Naive thymus-derived CD8-positive, alpha-beta T cell (primary cell): ENCODE measurements at places on chromosomes 12 and 14.

DNA sequence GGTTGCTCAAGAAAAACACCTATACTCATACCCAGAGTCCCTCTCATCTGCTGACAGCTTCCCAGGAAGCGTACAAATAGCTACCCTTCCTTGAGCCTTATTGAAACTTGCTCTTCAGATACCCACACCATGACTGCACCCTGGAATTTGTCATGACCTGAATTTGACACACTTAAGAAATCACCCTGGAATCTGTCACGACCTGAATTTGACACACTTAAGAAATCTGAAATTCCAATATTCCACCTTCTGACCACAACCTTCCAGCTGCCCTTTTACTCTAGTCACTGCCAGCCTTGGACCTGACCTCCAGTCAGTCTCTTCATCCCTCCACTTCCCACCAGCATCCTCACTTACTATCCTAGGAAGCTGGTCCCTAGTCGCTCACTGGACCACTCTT is 1.1 kb upstream of the HAL start:
- no peak for DNase-seq

GRCh38 chr12:94674835-94675234 is 24.5 kb upstream of the TMCC3 start:
- DNase-seq: no peak

DNA sequence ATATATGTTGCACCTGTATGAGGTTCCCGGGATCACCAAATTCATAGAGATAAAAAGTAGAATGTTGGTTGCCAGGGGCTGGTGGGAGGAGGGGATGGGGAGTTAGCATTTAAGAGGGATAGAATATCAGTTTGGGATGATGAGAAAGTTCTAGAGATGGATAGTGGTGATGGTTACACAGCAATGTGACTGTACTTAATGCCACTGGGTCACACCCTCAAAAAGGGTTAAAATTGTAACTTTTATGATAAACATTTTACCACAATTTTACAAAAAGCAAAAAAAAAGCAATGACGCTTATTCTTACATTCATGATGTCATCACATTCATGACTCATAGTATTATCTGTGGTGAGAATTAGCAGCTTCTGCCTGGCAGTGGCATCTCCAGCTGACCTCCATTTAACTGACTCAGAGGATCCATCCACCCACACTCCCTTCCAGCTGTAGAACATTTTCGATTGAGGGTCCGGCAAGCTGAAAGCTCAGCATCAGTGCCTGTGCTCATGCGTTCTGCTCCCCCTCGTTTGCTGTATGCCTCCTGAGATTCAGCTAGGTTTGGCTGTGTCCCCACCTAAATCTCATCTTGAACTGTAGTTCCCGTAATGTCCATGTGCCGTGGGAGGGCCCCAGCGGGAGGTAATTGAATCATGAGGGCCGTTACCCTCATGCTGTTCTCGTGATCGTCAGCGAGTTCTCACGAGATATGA is 64.8 kb upstream of the TMEM260 start:
- no peak for DNase-seq

DNA sequence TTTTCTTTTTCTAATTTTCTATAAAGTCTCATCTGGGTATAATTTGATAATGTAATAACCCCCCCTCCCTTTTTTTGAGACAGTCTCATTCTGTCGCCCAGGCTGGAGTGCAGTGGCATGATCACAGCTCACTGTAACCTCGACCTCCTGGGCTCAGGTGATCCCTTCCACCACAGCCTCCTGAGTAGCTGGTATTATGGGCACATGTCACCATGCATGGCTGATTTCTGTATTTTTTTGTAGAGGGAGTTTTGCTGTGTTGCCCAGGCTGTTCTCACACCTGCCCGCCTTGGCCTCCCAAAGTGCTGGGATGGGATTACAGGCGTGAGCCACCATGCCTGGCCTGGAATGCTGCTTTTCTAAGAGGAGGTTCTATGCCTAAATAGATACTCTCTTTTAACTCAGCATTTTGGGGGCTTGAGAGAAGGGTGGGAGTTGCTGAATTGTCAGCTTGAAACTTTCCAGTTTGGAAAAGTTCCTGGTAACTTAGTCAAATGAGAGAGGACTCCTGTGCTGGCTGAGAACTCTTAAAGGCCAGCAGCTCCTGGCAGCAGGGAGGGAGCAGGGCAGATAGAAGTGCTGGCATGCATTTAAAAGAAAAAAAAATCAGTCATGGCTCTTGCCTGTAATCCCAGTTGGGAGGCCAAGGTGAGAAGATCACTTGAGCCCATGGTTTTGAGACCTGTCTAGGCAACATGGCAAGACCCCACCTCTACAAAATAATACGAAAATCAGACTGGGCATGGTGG is 13.0 kb downstream of the NUDT4 start:
- DNase-seq: no peak

GRCh38 chr12:25585662-25586061 is 32.6 kb upstream of the LMNTD1 start:
- no peak for DNase-seq

DNA sequence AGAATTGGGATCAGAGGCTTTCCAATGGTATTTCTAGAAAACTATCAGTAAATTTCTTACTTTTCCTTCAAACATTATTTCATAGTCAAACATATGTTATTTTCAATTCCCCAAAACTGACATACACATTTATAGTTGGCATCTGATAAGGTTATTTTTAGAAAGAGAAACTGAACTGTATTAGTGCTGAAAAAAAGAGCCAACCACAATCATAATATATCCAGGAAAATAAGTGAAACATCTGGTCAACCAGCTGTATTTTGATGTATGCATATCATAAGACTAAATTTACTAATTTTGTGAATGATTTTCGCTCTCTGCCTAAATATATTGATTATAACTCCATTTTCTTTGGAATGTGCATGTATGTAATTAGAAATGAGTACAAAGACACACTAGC is 554.2 kb downstream of the FLRT2 start:
- DNase-seq: no peak

GRCh38 chr12:68106160-68106559 is 53.4 kb downstream of the IFNG start:
- no peak for DNase-seq

DNA sequence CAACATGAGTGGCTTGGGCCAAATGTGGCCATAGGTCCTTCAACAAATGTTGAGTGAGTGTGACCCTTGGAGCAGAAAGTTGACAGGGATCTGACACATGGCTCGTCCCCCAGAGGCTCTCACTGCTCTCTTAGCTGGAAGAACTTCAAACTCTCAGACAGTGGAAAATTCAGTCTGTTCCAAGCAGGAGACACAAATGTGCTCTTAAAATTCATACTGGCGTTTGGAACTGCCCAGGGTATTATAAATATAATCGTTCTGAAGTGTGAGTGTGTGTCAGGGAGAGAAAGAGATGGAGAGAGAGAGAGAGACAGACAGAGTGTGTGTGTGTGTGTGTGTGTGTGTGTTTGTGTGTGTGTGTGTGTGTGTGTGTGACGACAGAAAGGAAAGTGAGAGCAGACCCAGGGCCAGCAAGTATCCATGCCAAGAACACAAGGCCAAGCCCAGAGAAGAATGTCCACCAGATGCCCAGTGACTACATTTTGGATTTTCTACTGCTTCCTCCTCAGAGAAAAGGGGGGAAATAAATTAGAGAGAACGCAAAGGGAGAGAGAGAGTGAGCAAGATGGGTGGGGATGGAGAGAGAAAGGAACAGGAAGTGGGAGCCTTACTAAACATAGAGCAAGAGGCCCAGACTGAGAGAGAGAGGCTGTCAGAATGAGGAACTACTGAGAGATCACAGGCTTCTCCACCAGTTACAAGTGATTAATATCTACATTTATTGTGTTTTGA is 193.6 kb upstream of the NUDT4 start:
- DNase-seq: no peak

GRCh38 chr12:45285717-45286116 is 69.8 kb downstream of the ANO6 start:
- DNase-seq: no peak

DNA sequence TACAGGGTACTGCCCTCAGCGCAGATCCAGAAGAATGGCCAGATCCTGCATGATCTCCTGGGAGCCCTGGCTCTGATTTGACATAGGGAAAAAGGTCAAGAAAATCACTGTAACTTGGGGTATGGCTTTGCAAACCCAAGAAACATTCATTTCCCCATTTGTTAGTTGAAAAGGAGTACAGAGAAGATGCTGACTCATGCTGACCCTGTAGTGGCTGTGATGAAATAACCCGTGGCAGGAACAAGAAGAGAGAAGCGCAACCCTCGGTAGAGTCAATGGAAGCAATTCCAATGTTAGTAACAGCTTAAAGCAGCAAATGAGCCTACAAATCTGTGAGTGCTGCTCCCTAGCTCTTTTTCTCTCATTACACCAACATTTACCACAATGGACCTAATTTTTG is 281.6 kb upstream of the NPAS3 start:
- DNase-seq: no peak

DNA sequence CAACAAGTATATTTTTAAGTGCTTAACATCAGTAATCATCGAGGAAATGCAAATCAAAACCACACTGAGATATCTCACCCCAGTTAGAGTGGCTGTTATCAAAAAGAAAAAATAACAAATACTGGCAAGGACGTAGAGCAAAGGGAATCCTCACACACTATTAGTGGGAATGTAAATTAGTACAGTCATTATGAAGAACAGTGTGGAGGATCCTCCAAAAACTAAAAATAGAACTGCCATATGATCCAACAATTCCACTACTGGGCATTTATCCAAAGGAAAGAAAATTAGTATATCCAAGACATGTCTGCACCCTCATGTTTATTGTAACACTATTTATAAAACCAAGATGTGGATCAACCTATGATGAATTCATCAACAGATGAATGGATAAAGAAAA is 149.0 kb upstream of the PWP1 start:
- no peak for DNase-seq

DNA sequence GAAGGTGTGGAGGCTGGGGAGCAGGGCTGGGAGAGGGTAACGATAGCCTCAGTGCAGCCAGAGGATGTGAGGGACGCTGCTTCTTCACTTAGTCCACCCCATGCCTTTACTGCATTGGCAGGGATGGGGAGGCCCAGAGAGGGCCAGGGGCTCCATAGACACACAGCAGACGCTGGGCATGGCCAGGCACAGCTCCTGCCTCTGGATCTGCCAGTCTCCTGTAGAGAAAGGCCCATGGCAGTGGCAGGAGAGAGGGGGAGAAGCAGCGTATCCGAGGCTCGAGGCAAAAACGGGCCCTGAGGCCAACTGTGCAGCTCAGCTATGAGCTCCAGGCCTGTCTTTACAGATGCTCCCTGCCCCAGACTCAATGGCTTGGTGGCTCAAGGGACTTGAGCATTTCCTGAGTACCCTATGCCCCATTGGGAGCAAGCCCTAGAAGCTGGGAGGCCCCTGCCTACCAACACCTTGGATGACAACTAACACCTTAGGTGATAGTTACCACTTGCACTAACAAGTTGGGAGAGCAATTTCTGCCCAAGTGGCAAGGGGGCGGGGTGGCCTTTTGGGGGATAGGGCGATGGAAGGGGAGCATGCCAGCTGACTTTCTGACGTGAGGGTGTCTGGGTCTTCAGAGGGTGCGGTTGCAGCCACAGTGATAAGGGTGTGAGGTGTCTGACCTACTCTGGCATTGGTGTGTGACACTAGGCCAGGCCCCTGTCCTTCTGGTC is 5.0 kb upstream of the LBHD2 start:
- no peak for DNase-seq

DNA sequence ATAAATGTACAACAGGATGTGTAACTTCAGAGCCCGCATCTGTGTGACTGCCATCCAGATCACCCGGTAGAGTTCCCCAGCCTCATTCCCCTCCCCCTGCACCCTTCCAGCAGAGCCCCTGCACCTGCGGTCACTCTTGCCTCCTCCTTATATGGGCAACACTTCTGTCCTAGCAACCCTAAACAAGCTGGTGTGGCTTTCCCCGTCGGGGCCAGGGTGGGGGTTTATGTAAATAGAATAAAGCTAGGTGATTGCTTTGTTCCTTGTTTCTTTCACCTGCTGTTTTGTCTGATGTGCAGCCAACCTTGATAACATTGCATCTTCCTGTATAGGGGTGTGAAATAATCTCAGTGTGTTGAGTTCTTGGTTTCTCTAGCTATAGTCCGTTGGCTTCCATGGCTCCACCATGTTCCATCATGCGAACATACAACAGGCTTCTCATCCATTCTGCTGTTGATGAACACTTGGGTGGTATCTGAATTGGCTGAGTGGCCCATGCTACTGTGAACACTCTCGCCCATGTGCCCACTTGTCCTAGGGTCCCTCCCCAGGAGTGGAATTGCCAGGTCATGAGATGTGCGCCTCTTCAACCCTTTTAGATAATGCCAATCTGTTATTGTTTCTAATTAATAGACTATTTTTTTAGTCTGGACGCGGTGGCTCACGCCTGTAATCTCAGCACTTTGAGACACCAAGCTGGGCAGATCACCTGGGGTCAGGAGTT is 102.2 kb downstream of the KIF26A start:
- no peak for DNase-seq

GRCh38 chr14:69910871-69911270 is 31.7 kb downstream of the SMOC1 start:
- no peak for DNase-seq

- DNase-seq: no peak
These were observed 62.4 kb downstream of the SLC15A4 start for GRCh38 chr12:128761379-128761790.

GRCh38 chr14:58738876-58739275 is 101.1 kb downstream of the DACT1 start:
- DNase-seq: no peak

GRCh38 chr12:17235996-17236395 is 630.0 kb upstream of the LMO3 start:
- DNase-seq: no peak

DNA sequence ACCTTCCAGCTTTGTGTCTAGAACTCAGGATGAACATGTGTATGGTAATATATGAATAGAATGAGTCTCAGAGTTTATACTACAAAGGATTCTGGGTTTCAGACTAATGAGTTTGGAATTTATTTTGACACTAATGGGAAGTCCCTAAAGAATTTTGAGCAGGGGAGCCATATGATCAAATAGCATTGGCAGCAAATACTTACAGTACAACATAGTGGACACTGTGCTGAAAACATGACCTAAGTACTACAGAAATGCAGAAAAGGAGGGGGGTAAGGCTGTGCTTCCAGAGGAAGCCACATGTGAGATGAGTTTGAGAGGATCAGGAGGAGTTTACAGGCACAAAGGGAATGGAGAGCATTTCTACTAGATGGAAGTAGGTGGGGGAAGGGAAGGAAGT is 225.8 kb downstream of the C12orf42 start:
- no peak for DNase-seq

GRCh38 chr14:80206351-80207080 is 4.8 kb downstream of the DIO2 start:
- DNase-seq: no peak

DNA sequence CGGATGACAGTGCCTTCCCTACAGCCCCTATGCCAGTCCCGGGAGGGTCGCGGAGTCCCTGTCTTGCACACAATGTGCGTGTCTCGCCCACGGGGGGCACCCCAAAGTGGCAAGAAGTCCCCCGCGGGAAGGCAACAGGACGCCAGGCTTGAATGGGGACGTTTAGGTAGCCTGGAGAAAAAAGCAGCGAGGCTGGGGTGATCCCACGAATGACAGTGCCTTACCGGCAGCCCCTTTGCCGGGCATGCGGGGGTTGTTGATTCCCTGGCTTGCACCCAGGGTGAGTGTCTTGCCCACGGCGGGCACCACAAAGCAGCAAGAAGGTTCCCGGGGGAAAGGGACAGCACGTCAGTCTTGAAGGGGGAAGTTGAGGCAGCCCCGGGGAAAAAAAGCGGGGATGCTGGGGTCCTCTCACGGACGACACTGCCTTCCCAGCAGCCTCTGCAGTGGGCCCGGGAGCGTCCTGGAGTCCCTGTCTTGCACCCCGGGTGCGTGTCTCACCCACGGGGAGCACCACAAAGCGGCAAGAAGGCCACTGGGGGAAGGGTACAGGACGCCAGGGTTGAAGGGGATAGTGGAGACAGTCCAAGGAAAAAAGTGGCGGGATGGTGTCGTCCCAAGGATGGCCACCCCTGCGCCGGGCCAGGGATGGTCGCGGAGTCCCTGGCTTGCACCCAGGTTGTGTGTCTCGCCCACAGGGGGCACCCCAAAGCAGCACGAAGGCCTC is 156.8 kb upstream of the ALG10B start:
- no peak for DNase-seq
